Left ventricle myocardium superior (tissue), 1 donor: ENCODE measurements at places on chromosomes 6 and 20.
A peak's percentile ranks its signal among the peaks of the same experiment; 100 is the strongest.

DNA sequence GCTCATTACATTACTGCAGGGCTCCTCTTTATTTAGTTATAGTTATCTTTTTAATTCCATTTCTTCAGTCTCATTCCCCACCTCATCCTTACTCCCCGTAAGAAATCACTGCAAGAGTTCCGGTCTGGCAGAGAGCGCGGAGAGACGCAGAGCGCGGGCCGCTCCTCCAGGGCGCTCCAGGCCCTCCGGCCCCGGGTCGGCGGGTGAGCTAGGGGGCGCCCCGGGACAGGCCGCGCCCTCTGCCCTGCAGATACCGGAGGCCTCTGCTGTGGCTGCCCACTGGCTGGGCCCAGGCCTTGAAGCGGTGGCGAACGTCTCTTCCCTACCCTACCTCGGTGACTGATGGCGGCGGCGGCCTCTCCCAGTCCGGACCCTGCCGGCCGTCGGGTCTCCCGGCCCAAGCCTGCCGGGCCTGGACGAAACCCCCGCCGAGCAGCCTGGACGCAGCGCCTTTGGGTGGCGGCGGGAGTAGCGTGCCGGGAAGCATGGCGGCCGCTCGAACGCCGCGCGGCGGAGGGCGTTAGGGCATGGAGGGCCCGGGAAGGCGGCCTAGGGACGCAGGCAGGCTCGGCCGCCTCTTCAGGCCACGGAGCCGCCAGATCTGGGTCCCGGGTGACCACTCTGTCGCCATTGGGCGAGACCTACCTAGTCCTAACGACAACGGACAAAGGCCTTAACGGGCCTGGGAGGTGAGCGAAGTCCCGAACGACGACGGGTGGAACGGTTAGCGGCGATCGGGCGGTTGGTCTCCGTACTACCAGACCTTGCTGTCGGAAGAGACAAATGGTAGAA is 16.4 kb upstream of the HMGN4 start:
- peak; percentile 93 for DNase-seq

- no peak for DNase-seq
Observed at GRCh38 chr6:13076575-13076974, 251.8 kb downstream of the TBC1D7 start.

- peak; percentile 63 for DNase-seq
Observed at GRCh38 chr6:41716516-41717391, 18.7 kb downstream of the TFEB start.

DNA sequence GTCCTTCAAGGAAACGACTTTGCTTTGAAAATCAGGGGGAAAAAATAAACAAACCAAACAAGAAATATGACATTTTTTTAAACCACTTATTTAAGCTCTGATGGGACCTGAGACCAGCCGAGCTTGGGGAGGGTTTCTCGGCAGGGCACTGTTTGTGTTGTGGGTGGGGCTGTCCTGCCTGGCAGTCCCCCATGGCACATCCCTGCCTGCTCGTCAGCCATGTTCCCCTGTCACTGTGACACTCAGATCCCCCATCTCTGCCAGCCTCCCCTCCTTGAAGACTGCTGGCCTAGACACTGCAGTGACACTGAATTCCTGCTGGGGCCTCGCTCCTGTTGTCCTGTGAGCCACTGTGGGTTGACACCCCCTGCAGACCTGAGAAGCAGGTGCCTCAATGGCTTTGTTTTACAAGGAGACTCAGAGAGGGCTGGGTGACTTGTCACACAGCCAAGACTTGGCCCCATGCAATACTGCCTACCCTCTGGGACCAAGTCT is 95.1 kb upstream of the PTPN1 start:
- no peak for DNase-seq

GRCh38 chr6:16412982-16413381 is 174.6 kb downstream of the GMPR start:
- DNase-seq: no peak

DNA sequence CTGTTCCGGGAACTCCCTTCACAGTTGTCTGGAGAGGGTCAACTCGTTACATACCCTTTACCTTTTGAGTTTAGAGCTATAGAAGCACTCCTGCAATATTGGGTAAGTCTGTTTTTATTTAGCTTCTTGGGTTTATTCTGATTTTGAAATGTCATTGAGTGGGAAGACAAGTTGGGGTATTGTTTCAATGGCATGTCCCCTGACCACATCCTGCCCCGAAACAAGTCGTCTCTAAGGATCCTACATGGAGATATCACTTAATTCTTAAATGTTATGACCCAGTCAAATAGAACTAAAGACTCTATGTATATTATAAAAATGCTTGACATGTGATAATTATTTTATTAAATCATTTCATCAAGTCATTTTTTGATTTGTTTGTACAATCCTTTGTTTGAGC is 9.6 kb downstream of the MRS2 start:
- no peak for DNase-seq

- DNase-seq: no peak
Observed at GRCh38 chr6:154471609-154472362, 38.7 kb downstream of the CNKSR3 start.

- DNase-seq: no peak
Observed at GRCh38 chr6:42915732-42916131, at the start of gene PTCRA. Gene PTCRA (plus strand): TSS chr6:42916053. CDS start chr6:42916070, 17 bp downstream.

DNA sequence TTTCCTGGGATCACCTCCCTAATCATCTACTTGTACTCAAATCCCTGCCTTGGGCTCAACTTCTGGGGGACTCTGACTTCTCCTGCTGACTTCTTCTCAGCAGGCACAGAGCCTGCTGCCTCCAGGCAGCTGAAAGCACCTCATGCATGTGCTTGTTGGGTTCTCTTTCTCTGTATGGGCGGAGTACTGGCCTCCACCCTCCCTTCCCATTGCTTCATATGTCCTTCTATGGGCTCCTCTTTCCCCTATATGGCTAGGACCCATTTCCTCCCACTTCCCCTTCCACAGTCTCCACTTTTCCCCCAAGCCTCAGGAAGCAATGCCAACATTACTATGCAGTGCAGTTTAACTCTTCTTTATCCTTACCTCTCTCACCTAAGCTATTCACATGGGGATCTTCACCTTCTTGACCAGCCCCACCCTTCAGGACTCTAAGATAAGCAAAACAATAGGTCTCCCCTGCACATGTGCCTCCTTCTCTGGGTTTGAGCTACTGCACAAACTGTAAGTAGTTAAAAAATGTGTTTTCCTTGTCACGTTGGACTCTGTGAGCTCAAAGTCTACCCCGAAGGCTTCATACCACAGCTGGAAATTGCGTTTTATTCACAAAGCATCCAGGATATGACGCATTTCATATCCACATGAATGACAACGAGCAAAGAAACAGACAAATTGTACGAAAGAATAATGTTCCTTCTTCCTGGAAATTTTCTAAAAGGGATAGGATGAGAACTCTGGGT is 93.7 kb downstream of the CDS2 start:
- DNase-seq: no peak

- DNase-seq: peak; percentile 12
Observed at GRCh38 chr20:62736026-62736406, 27.4 kb downstream of the NTSR1 start.

DNA sequence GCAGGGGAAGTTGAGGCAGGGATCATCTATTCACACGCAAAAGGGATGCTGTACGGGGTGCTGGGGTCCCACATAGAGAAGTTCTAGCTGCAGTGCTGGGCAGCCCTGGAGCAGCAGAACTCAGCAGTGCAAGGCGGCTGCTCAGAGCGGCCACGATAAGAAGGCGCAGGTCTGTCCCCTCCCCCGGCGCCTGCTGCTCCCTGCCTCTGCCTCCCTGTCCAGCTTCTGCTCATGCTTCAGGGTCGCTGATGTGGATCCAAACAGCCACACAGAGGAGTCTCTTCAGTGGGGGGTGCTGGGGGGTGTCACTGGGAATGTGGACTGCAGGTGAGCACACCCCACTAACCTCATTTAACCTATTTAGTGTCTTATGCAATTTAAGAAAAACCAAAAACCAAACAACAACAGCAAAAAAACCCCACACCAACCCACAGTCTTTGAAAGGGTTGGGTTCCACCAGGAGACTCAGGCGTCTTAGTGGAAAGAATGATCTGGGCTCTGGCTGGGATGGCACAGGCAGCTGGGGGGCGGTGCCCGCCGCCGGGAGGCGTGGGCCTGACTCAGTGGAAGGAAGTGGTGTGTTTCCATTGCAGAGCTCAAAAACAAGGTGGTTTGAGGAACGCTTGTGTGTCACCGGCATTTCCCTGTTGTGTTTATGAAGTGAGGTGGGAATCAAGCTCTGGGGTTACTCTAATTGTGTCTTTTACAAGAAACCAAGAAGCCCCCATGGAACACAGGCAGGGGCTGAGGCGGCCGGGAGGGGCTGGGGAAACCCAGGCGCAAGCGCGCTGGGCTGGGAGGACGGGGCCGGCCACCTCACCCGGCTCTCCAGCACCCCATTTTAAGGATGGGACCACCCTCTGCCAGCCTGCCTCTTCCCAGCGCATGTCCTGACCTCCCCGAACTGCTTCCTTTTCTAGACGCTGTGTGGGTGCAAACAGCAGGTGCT is 55.1 kb downstream of the IRF4 start:
- no peak for DNase-seq

DNA sequence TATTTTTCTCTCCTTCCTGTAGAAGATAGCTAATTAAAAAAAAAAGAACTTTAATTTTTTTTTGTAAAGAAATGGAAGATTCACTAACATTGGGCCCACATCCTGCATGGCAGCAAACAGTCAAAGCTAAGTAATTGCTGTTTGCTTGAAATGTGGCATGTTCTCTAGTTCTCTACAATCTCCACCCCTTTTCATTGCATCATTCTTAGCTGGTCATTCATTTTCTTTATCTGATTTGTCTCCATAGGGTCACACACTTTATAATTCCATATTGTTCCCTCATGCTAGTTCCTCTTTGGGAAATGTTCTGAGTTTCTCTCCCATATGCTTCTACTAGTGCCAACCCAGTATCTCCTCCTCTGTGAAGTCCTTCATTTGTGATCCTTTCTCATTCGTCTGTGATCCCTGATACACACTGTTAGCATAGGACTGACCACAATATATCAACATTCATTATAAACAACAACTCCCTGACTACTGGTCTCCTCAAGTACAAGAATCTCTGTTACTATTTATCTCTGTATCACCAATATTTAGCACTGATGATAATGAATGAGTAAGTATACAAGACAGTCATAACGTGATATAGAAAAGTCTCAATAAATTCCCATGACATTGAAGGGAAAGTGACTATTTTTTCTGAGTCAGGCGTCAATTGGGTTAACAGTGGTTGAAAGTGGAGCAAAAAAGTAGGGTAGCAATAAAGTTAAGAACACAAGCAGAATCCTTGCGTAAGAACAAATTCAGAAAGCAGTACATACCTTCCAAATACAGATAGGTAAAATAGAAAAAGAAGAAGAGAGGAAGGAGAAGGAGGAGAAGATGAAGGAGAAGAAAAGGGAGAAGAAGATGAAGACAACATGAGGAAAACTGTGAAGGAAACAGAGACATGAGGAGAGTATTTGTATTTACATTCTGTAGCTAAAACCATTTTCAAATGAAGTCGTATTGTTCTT is 33.2 kb upstream of the MYB start:
- no peak for DNase-seq
